ENCODE measurements at places on chromosomes 7 and 10.

- DNase-seq: no peak
Observed at GRCh38 chr10:120715171-120715570, 136.0 kb upstream of the WDR11 start.

DNA sequence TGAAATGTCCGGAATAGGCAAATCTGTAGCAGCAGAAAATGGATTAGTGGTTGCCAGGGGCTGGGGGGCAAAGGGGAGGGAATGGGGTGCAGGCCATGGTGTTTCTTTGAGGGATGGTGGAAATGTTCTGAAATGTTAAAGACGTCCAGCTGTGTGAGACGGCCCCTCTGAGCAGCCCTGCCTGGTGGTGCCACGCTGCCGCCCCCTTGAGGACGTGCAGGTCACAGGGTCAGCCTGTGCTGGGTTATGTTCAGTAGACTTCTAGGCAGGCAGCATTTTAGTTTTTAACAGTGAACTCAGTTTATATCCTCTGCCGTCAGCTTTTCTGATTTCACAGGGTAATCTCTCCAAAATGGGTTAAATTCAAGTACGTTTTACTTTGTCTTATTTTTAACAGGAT lies 9.4 kb downstream of the NUB1 start:
- DNase-seq: no peak

DNA sequence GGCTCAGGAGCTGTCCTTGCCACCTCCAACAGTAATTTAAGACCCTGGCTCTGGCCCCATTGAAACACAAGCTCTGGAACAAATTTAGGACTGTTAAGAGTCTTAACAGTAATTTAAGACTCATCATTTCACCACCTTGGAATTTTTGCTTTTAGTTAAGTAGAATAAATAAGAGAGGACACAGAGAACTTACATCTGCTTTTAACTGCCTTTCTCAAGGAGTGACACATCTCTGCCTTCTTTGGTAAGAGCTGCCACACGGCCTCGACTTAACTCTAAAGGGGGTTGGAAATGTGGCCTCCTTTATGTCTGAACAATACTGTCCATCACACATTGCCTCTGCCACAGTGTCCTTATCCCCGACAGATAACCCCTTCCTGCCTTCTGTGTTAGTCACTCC lies 77.9 kb downstream of the HERPUD2 start:
- DNase-seq: no peak

DNA sequence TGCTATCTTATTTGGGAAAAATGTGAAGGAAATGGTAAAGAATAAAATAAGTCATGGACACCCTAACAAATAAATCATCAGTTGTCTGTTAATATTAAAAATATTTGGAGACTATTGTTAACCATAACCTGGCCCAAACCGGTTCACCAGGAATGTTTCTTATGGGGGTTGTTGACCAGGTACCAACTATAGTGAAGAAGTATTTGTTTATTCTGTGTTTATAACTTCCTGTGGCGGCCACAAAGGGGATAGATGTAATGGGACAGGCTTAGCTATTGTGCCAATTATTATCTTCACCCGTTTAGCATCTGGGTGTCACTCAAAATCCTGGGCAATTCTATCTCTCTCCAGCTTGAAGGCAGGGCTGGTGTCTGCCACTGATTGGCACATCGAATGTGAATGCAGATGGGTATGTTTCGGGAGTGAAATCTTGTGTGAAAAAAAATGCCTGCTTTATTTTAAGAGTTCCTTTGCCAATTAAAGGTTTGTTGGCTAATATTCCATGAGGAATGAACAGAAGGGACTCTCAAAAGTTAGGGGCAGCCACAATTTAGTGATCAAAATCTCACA lies 500.9 kb downstream of the ARL4A start:
- DNase-seq: no peak

DNA sequence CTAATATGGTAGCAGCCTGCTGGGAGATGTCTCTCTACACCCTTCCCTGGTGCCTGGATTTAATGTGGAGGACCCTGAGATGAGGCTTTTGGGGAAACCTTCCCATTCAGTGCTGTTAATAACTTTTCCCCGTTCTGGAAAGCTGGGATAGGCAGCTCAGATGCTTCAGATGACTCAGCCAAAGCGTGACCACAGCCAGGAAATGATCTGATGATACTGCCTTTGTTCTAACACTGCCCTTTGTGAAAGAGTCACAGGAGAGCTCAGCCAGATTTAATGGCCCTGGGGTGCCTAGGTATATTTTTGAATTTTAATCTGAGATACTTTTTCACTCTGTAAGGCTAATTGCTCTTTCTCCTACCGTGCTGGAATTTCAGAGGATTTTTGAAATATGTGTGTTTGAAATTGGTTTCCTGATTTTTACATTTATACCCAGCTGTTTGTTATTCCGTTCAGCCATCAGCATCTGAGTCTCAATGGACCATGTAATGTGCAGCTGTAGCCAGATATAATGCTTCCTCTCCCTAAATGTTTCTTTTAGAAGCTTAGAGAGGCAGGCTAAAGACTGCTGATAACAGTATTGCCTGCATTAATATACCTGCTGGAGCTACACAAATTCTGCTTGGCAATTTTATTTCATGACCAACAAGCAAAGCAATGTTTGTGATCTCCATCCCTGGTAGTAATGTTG lies 17.8 kb downstream of the CELF2 start:
- DNase-seq: no peak

- peak; percentile 86 for DNase-seq
Observed at GRCh38 chr7:101386558-101387231, 24.0 kb downstream of the COL26A1 start.

DNA sequence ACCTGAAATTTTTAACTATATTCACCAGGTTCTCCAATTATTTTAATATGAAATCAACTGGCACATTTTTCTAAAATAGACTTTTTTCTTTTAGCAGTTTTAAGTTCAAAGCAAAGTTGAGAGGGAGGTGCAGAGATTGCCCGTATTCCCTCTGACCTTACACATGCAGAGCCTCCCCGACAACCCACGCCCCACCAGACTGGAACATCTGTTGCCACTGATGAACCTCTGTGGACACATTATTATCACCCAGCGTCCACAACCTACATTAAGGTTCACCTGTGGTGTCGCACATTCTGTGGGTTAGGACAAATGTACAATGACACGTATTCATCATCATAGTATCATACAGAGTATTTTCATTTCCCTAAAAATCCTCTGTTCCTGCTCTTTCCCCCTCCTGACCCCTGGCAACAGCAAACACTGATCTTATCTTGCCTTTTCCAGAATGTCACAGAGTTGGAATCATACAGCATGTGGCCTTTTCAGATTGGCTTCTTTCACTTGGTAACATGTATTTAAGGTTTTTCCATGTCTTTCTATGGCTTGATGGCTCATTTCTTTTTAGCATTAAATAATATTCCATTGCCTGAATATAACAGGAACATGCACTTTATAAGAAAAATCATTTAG lies 37.1 kb downstream of the COBL start:
- DNase-seq: no peak

DNA sequence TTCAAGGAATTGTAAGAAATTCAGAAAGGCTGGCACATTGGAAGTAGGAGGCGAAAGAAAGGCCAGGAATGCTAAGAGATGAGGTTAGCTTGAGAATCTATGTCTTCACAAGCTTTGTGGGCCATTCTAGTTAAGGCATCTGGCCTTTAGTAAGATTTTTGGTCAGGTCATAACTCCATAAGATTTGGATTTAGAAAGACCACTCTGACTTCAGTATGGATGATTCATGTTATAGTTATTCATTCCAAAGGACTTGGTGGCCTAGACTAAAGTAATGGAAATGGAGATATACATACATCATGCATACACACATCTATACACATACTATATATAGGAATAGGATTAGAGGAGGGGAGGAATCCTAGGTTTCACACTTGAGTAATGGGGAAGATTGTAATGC lies 77.5 kb downstream of the SEPTIN7 start:
- DNase-seq: no peak

GRCh38 chr10:84416245-84416555 lies 87.8 kb downstream of the CCSER2 start:
- DNase-seq: no peak

DNA sequence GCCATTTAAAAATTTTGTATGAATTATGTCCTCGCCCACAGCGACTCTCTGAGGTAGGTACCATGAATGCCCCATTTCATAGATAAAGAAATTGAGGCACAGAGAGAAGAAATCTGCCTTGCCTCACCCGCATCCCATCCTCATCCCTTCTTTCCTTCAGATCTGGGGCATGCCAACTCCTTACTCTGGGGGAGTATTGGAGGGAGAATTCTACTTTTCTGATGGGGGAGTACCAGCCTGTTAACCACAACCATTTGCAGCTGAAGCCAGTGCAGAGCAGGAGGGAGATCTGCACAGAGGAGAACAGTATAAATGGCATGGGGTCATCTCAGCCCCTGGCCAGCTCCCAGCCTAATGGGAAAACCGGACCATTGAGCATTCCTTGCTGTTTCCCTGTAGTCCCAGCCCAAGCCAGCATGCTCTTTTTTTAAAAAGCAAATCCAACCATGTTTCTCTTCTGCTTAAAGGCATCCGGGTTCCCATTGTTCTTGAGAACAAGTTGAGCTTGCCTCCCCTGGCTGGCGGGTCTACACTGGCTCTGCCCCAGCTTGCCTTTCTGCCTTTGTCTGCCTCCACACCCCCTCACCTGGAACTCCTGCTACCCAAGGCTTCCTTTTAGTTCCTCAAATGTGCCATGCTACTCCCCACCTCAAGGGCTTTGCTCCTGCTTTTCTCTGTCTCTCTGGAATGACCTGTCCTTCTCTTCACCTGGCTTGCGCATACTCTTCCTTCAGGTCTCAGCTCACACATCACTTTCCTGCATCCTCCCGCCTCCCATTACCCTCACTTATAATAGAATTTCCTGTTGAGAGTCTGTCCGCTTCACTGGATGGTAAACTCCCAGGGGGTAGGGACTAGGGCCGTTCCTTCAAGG lies 8.8 kb upstream of the ZNF503 start:
- DNase-seq: no peak

DNA sequence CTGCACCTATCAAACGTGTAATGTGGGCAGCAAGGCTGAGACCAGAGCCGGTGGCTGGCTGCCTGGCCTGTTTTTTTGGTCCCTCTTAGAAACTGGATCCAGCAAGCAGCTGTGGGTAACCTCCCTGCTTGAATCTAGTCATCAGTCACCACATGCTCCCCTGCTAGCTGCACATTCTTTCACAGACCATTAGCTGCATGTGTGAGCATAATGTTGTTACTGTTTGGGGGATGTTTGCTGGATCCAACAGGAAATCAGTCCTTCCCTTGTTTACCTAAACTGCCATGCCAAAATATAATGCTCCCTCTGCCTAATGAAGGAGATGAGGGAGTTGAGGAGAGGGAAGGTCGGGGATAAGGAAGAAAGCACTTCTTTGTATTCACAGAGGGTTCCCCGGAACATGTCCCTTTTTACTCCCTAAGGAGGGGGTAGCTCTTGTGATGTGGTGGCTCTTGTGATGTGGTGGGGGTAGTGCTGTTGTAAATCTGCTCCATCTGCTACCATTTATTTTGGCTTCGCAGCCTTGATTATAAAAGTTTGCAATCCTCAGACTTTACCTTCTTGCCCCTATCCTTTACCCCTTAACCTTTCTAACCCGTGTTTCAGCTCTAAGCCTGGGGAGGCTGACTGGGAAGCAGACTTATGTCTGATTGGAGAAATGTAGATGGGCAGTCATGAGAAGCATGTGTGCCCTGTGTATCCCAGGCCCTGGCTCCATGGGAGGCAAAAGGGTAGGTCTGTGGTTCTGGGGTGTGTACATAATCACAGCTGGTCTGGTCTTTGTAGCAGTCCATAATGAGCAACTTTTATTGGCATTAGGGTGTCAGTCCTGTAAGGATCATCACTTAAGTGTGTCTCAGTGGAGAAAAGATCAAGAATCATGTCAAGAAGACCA lies 20.8 kb downstream of the LOXL4 start:
- peak; percentile 26 for DNase-seq

GRCh38 chr7:25391295-25391861 lies 163.1 kb upstream of the NPVF start:
- DNase-seq: no peak

- DNase-seq: no peak
Observed at GRCh38 chr7:122887198-122887597, 938 bp upstream of the CADPS2 start.

DNA sequence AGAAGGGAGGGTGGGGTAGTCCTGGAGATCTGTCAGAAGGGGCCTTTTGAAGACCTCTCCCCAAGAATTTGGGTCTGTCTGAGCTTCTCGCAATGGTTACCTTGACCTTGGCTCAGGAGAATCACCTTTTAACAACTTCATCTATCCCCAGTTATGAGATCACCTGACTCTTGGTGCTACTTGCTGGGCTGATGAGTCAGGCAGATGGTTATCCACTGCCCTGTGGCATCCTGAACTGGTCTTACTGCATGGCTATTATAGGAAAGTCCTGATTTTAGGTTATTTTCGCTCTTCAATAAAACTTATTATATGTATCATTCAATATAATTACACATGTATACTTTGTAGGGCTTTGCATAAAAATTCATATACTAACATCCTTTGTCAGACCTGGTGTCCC lies 274.7 kb downstream of the GFRA1 start:
- no peak for DNase-seq

DNA sequence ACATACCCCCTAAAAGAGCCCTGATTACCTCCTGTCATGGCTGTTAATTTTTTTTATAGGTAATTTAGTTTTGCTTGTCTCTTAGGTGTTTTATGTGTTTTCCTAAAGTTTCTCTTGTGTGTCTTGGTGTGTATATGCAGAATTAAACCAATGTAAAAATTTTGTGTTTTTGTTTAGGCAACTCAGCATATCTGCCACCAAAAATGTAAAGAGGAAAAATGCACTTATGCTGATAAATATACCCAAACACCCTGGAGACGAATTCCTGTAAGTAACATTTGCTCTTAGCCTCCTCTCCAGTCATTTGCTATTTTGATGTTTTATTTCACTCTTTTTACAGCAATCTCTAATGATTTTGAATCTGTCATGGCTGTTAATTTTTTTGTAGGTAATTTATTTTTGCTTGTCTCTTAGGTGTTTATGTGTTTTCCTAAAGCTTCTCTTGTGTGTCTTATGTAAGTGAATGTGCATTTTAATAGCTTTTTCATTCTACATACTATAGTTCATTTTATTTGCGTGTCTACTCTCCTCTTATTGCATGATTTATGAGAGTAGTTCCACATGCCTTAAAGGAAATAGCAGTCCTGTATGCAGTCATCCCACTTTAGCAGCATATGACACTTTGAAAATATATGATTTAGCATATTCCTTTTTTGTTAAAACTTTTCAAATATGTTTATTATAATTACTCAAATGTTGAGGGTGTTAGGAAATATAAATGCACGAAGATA lies 149.2 kb downstream of the CCSER2 start:
- DNase-seq: no peak

DNA sequence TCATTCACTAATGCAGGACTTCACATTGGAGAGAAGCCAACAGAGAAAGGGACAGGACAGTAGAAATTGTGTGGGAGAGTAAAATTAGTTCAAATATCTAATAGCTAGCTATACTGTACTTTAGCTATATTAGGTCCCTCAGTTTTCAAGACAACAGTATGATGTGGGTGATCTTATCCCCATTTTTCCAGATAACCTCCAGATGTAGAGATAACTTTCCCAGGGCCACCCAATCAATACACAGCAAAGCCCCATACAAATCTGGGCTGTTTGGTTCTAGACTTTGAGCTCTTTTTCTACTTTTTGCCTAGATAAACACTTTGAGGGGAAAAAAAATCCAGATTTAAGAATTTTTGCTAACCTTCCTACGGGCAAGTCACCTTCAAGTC lies 482 bp upstream of the CLDN12 start:
- no peak for DNase-seq

- DNase-seq: no peak
Observed at GRCh38 chr7:136807598-136807997, 60.9 kb upstream of the CHRM2 start.

- DNase-seq: no peak
Observed at GRCh38 chr7:44471436-44471835, 19.0 kb downstream of the NUDCD3 start.

Data from DMS 273 treated with DMSO at 0.1 percent for 48 hours (cell line).